Fibroblast of upper back skin (primary cell): ENCODE measurements at places on chromosomes 6 and 20.

DNA sequence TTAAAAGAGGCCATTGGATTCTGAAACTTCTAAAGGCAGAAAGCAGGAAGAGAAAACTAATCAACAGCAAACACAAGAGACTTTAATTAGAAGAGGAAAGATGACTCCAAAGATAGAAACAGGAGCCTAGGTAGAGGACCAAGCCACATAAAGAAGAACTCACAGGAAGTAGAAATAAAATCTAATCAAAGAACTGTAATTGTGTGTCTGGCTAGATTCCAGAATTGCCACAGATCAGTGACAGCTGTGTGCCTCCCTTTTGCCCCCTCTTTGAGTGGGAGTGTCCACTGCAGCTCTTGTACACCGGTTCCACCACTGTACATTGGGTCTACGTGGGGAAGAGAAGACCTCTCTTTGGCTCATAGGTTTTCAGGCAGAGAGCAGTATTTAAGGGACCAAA, 22.3 kb upstream of the THEMIS start:
- no peak for DNase-seq

- peak; percentile 91 for DNase-seq
Measured at GRCh38 chr6:45816674-45817297, 198.9 kb downstream of the CLIC5 start.

DNA sequence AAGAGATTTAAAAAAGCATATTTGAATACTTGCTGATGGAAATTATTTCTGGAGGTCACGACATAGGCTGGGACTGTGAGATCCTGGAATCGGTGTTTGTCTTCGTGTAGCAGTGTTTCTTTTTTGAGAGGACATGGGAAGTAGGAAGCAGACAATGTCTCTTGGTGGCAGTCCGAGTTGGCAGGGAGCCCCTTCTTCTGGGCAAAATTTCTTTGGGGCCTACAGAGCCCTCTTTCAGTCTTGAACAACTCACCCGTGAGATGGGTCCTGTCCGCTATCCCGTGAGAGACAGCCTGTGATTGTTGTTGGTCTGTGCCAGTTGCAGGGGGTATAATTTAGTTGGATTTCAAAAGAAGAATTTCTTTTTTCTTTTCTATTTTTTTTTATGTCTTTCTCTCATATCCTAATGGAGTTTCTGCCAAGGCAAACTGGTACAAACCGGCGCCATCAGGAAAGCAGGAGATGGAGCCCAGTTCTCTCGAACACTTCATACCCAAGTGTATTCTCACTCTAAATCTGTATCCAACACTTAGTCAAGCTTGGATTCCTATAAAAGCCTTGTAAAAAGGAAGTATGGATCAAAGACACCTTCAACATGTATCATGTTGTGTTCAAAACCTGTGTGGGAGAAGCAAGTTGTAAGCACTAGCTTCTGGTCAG, 785.1 kb downstream of the MAFB start:
- no peak for DNase-seq

DNA sequence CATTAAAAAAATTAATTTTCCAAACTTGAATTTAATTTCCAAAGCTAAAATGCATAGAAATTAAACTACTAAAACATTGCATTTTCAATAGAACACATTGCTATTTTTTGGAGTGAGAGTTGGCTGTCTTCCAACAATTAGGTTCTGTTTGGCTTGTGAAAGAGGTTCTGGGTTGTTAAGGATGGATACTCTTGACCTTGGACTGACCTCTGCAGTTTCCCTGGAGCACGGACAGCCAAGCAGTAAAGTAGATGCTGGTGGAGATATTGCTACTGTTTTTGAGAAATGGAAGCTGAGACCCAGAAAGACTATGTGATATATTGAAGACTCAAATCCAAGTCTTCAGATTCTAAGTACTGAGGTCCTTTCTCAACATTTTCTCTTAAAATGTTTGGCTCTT, 95.9 kb upstream of the CHD6 start:
- no peak for DNase-seq

- peak; percentile 52 for DNase-seq
Measured at GRCh38 chr20:6142348-6142993, 19.6 kb upstream of the FERMT1 start.

GRCh38 chr6:105695461-105695860, 292.6 kb upstream of the PREP start:
- no peak for DNase-seq

DNA sequence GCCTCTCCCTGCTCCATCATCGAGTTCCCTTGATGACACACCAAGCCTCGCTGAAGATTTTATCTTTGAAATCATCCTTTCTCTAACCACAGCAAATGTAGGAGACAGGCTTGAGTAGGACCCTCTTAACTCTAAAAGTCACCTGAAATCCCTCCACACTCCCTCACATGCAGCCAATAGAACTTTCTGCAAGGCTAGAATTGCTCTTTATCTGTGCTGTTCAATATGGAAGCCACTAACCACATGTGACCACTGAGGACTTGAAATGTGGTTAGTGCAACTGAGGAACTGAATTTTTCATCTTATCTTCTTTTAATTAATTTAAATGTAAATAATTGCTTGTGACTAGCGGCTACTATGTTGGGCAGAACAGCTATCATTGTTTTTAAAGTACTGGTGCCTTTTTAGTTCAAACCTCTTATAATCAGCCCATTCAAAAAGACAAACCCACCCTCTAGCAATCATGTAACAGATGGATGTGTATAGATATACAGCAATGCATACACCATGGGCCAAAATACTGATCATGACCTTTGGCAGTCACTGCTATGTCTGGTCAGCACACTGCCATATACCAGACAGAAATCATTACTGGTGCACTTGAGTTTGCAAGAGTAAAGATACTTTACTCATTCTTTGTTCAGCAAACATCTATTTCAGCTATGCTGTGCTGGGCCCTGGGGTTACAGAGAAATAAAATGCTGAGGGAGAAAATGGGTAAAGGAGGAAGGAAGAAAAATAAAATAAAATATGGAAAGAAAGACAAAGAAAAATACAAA, 50.0 kb downstream of the GFOD1 start:
- DNase-seq = no peak

- no peak for DNase-seq
Measured at GRCh38 chr6:158373214-158373613, 60.9 kb downstream of the TULP4 start.

- no peak for DNase-seq
Measured at GRCh38 chr20:46129955-46130481, 11.9 kb downstream of the CD40 start.
